ENCODE measurements at places on chromosomes 1 and 21.
A peak's percentile ranks its signal among the peaks of the same experiment; 100 is the strongest.

DNA sequence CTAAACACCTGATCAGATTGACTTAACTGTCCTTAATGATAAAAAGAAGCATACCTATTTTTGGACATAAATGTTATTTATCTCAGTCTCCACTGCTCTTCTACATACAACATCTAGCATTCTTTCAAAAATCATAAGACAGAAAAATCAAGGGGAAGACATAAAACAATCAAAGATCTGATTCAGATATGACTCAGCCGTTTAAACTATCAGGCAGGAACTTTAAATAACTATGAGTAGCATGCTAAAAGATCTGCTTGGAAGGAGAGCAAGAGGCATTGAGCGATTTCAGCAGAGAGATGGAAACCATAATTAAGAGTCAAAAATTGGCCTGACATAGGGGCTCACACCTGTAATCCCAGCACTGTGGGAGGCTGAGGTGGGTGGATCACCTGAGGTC lies 27.2 kb upstream of the SLC22A15 start:
- DNase-seq: no peak

GRCh38 chr1:84856726-84857270 lies 36.2 kb downstream of the LPAR3 start:
- DNase-seq: no peak

GRCh38 chr1:92934395-92935378 lies 26.6 kb downstream of the DIPK1A start:
- no peak for DNase-seq

DNA sequence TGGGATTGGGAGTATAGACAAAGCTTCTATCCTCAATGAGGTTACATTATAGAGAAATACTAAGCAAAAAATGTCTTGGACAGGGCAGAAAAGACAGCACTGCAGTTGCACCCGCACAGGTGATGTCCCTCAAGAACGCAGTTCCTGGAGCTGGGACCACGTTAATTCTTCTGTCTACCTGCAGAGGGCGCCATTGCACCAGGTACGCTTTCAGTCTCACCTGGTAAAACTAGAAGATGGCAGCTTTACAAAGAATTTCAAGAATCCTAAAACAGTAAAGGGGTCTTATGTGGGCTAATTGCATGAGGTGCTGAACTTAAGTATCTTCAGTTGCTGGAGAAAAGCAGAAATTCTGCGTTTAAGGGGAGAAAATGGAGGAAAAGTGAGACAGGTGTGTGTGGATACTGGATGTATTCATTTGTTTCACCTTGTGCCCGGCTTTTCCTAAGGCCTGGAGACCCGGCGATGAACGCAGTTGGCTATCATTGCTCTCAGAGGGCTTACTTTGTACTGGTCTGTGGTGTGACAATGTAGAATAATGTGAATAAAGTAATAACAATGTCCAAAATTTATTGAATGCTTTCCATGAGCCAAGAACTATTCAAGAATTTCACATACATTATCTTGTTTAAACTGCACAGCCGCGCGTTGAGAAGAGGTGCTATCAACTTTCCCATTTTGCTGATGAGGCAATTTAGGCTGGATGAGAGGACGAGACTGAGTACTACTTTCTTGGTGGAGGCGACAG lies 276.3 kb upstream of the GREM2 start:
- peak; percentile 14 for DNase-seq

DNA sequence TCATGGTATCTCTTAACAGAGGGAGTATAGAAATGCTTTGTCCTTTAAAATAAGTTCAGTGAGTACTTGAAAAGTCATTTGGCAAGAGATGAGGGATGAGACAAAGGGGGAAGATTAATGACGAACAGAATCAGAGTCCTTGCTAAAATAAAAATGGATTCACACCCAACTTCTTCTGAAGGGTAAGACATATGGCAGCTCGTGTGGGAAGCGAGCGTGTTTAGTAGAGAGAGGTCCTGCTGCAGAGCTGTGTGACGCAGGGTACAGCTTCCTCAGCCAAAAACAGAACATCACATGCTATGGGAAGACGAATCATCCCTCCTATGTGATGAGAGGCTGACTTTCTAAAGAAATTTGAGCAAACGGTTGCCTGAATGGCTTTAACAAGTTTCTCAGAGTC lies 158.5 kb upstream of the LMO4 start:
- DNase-seq: no peak

Measured in HuH-7.5 (cell line).